ENCODE measurements at places on chromosomes 5 and 9.
A peak's percentile ranks its signal among the peaks of the same experiment; 100 is the strongest.

DNA sequence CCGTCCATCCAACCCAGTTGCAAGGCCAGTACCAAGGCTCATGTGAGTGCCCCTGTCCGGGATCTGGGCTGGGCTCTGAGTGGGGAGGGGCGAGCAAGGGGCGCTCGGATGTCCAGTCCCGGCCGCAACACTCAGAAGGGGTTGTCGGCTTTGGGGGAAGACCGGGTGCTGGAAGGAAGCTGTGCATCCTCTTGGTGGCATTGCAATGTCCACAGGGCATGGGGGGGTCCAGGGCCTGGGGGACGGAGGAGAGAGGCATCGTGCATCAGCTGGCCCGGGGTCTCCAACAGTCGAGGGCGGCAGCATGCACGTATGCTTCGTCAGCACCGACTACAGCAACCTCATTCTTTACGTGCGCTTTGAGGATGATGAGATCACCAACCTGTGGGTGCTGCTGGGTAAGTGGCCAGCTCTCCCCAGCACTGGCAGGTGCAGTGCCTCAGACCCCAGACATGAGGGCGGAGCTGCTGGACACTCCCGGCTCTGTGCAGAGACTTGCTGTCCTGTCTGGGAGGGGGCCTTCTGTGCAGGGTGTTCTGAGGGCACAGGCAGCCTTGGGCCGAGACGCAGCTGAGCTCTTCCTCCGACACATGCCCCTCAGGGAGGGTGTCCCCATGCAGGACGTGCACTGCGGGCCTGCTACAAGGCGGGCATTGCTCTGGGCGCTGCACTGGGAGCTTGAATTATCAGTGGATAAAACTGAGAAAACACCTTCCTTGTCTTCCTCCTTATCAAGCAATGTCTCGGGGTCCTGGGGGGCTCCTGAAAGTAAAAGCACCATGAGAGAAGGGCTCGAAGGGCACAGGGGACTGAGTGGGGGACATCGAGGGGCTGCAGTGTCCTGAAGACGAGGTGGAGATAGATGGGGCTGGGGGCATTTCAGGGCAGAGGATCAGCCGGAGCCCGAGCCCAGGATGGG lies 22.5 kb downstream of the GLT6D1 start:
- no peak for DNase-seq

GRCh38 chr5:148970228-148970627 lies 92.6 kb downstream of the SH3TC2 start:
- DNase-seq: no peak

DNA sequence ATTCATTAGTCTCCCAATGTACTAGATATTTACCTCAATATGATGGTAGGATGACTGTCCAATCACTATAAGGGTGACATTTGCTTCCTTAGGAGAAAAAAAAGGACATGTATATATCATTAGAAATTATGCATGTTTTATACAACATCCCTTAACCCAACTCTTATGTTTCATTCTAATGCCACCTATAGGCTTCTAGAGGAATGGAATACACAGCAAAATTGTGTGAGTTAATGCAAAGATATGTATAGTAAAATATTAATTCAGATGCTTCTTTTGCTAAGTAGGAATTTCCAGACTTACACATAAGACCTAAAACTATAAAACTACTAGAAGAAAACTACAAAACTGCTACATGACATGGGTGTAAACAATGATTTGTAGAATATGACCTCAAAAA lies 3.5 kb downstream of the PRXL2C start:
- DNase-seq: peak; percentile 3

GRCh38 chr9:22332202-22332601 lies 114.4 kb upstream of the DMRTA1 start:
- DNase-seq: no peak

DNA sequence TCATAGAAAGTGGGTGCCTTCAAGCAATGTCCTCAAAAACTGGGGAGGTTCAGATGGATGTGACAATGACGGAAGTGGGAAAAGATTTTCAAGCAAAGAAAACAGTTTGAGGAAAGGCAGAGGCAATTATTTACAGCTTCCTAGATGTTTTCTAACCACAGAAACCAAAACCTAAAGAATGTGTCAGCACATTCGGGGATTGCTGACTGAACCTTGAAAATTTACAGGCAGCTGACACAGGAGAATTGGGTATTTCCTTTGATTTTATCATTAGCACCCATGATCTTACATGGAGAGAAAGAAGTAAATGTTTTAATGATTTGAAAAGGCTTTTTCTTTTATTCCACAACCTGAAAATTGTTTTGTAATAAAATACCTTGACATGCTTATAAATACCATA lies 369.0 kb downstream of the ACTL7B start:
- no peak for DNase-seq

DNA sequence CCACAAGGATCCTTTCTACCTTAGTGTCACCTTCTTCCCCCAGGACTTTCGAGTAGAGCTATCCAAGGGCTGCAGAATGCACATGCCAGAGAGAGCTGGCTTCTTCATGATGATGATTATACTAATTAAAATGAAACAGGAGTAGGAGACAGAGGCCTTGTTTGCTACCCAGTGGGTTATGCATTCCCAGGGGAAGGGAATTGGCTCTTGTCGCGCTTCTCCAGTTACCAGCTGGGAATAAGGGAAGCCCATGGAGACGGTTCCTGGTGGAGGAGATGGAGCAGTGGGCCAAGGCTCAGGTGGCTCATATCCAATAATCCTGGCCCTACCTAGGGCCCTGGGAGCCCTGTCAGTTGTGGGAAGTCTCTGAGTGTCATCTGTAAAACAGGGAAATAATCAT lies 65.1 kb downstream of the WWC1 start:
- DNase-seq: no peak

- peak; percentile 40 for DNase-seq
These were observed 231.3 kb downstream of the NPR3 start for GRCh38 chr5:32942225-32942989.

DNA sequence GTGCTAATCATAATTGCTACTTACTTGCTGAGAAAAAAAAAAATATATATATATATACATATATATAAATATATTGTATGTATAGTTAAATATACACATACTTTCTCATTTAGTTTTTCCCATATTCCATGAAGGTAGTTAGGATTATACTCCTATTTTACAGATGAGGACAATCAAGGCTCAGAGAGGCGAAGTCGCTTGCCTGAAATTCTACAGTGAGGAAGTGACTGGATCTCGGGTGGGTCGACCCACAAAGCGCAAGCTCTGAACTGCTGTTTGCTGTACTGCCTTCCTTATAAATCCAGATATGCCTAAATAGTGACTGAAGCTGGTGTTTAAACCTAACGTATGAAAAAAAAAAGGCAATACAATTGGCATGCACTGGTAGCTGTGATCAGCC lies 148.3 kb upstream of the TBC1D2 start:
- no peak for DNase-seq

DNA sequence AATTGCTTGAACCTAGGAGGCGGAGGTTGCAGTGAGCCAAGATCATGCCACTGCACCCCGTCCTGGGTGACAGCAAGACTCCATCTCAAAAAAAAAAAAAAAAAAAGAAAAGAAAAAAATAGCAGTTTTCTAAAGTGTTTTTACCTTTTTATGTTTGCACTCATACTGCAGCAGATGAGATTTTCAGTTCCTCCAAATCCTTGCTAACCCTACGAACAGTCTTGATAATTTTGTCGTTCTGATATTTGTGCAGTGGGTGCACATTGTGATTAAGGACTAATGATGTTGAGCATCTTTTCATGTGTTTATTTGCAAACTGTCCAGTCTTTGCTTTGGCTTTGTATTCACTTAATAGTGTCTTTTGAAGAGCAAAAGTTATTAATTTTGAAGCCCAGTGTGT lies 42.9 kb downstream of the ZCCHC7 start:
- no peak for DNase-seq

GRCh38 chr5:28602429-28602828 lies 1564.0 kb upstream of the CDH9 start:
- no peak for DNase-seq

- no peak for DNase-seq
These were observed 97.9 kb upstream of the SH3GL2 start for GRCh38 chr9:17480966-17481365.

- no peak for DNase-seq
These were observed 1819.8 kb upstream of the C9orf72 start for GRCh38 chr9:29393064-29393463.

- no peak for DNase-seq
These were observed 11.7 kb downstream of the OGN start for GRCh38 chr9:92392690-92393089.

GRCh38 chr5:147509041-147509709 lies 693 bp downstream of the DPYSL3 start:
- no peak for DNase-seq

- DNase-seq: no peak
These were observed 86.1 kb downstream of the DAB2IP start for GRCh38 chr9:121737481-121737931.

GRCh38 chr5:11903614-11904264 lies 507 bp downstream of the CTNND2 start:
- peak; percentile 49 for DNase-seq

- DNase-seq: no peak
These were observed 363.5 kb downstream of the SLCO4C1 start for GRCh38 chr5:101932599-101932998.

DNA sequence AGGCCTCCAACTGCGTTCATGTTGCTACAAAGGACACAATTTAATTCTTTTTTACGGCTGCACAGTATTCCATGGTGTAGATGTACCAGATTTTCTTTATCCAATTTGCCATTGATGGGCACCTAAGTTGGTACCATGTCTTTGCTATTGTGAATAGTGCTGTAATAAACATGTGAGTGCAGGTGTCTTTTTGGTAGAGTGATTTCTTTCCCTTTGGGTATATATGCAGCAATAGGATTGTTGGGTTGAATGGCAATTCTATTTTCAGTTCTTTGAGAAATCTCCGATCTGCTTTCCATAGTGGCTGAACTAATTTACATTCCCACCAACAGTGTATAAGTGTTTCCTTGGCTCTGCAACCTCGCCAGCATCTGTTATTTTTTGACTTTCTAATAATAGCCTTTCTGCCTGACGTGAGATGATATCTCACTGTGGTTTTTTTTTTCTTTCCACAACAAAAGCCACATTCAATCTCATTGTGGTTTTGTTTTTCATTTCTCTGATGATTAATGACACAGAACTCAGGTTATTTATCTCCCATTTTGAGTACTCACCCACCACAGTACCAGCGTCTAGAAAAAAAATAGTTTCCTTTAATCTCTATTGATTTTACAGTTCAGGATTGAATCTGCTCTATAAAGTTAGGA lies 21.9 kb downstream of the ARRDC3 start:
- no peak for DNase-seq

- DNase-seq: no peak
These were observed 47.0 kb downstream of the PLK2 start for GRCh38 chr5:58412932-58413331.

- DNase-seq: peak; percentile 84
These were observed at the start of gene SHB for GRCh38 chr9:38068701-38069628. Gene SHB (minus strand): TSS chr9:38069227. CDS start chr9:38068645, 582 bp downstream.

DNA sequence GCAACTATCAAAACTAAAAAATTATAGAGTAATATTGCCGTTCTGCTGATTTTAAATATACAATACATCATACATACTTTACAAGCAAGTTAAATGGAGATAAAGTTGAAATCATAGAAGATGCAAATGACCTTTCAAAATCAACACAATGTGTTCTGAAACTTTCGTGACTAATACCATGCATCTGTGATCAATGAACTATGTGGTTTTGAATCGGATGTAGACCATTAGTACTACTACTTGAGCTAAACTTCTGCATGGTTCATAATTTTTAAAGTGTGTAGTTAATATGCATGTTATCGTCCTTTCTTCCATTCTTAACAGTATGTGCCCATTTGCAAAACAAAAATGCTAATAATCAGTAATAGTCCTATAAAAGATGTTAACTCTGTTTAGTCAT lies 11.3 kb upstream of the PHF2 start:
- no peak for DNase-seq

- no peak for DNase-seq
These were observed 152.2 kb downstream of the PIK3R1 start for GRCh38 chr5:68367717-68368116.

GRCh38 chr9:119272500-119273211 lies 96.6 kb downstream of the BRINP1 start:
- DNase-seq: no peak

GRCh38 chr5:56607074-56607473 lies 208.3 kb upstream of the MAP3K1 start:
- no peak for DNase-seq

- no peak for DNase-seq
These were observed 52.9 kb upstream of the SPATA31E1 start for GRCh38 chr9:87829756-87830155.

- DNase-seq: no peak
These were observed 61.5 kb downstream of the MAMDC2 start for GRCh38 chr9:70105147-70105546.

All from RPMI8226 (cell line).